ENCODE measurements at places on chromosomes 4 and X.

DNA sequence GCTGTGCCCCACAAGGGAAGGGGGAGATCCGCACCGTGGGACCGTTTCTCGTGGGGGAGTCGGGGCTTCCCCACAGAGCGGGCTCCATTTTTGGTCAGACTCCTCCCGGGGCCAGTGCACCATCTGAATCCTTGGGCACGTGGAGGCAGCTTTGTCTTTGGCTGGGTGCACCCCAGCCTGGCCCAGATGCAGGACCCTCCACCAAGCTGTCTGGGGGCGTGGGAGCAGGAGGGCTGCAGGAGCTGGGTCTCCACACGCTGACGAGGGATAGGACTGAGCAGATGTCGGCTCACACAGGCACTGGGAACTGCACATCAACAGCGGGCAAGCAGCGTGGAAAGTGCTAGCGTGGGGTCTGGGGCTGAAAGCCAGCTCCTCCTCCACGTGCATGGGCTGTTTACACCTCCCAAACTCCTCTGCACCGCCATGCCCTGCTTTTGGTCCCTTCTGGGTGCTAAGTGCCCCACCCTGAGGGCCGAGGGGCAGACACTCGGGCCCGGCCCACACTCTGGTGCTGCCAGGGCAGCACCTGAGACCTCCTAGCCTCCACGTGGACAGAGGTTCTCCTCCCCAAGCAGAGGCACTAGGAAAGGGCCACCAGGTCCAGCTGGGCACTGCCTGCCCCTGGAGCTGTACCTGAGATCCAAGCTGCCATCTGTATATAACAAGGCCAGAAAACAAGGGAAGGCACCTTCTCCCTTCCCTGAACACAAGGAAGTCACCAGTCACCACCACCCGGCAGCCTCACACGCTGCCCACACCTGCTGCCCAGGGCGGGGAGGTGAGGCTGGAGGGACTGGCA is 13.8 kb downstream of the DGKQ start:
- DNase-seq: no peak

DNA sequence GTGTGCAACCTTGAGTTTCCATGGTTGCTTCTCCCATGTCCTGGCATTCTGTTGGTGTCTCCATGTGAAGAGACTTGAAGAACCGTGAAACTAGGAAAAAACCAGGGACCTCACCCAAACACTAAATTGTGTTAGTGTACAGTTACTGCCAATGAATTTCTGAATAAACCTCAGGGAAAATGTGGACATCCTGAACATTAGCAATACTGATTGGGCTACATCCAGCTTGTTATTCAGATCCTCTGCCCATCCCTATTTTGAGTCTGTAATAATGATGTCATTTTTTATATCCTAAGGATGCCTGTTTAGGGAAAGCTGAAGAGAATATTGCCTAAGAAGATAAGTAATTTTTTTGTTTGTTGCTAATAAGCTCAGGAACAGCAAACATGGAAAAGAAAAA is 262.7 kb downstream of the TMA16 start:
- no peak for DNase-seq

DNA sequence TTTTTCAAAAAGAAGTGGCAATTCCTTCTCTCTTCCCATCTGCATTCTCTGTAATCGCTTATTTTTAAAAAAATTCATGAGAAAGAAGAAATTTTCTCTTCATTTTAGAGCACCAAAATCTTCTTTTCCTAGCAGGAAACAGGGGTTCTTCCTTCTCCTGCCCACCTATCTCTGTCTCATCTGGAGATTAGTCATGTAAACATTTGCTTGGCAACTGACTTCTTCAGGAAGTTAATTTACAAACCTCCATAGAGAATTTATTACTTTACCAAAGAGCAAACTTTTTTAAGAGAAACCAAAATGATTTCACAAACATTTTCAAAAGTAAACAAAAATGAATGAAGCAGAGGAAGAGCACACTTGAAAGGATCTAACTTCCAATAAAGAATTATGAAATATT is 13.5 kb downstream of the TTC29 start:
- DNase-seq: no peak

- DNase-seq: no peak
These were observed 417.7 kb downstream of the AR start for GRCh38 chrX:67961516-67961915.

- no peak for DNase-seq
These were observed 711.8 kb upstream of the FAM241A start for GRCh38 chr4:111433441-111433840.

- DNase-seq: no peak
These were observed 22.1 kb upstream of the SCOC start for GRCh38 chr4:140351093-140352075.

DNA sequence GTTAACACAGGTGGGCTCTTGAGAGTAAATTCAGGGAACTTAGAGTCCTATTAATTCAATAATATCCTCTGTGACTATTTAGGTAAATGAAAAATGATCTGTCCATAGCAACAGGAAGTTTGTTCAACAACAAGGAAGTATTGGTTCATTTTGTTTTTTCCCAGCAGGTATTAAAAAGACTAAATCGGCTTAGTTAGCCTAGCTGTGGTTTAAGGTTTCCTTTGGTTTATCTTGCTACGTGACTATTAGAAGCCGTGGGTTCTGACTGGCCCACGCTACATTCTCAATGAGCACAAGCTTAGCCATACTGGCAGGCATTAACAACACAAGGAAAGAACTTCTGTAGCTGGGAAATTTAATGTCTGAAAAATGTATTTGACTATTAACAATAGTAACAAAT is 168.8 kb upstream of the HS3ST1 start:
- no peak for DNase-seq

- DNase-seq: peak; percentile 13
These were observed 40.6 kb downstream of the FAM149A start for GRCh38 chr4:186144946-186145569.

- DNase-seq: no peak
These were observed 106.0 kb downstream of the TBCK start for GRCh38 chr4:106210021-106210420.

- DNase-seq: no peak
These were observed 190.4 kb upstream of the TLL1 start for GRCh38 chr4:165682611-165683010.

DNA sequence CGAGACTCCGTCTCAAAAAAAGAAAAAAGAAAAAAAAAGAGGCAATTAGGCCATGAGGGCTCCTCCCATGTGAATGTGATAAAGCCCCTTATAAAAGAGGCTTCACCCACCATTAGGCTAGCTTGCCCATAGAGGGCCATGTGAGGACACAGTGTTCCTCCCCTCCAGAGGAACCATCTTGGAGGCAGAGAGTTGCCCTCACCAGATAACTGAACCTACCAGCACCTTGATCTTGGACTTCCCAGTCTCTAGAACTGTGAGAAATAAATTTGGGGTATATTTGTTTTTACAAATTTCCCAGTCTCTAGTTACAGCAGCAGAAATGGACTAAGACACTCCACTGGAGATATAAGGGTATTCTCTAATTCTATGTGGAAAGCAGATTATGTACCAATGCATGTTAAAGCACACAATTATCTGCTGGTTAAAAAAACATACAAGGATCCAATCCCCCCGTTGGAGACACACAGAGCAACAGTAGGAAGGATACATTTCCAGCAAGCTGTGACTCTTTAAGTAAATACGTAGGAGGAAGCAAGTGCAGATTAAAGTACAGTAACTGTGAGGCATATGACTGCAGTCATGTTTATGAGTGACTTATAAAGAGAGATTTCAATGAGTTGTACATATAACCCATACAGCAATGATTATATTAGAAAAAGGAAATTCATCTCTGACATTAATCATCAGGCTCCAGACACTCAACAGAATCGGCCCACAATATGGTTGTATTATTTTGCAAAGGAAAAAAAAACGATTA is 21.4 kb downstream of the SH3RF1 start:
- DNase-seq: peak; percentile 22

DNA sequence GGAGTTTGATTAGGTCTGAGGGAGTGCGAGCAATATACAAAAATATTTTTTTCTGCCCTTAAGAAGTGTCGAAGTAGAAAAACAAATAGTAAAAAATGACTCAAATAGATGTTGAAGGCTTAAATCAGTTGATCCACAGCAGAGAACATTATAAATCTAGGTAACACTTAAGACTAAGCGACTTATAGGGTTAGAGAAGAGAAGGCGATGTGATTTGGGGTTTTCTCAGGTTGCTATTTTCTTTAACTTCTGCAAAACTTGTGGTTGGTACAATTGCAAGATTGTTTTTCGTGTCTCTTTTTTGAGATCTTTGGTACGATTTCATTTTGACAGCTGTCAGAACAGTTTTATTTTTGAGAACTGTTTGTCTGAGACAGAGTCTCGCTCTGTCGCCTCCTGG is 1479.5 kb downstream of the PCDH7 start:
- DNase-seq: no peak

DNA sequence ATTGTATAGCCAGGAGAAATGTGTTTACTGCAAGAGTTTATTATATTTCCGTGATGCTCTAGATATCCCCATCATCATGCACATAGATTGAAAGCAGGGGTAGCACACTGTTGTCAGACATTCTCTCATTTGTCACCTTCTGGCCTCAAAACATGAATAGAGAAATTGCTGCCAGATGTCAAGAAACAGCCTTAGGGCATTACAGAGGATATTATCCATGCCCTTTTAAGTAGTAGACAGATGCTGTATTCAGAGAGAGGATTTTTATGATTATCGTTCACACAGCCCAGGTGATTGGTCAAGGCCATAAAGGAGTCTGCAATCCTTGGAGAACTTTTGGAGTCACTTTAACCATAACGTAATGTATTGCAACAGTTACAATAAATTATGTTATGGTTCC is 1961.5 kb upstream of the TENM3 start:
- no peak for DNase-seq

DNA sequence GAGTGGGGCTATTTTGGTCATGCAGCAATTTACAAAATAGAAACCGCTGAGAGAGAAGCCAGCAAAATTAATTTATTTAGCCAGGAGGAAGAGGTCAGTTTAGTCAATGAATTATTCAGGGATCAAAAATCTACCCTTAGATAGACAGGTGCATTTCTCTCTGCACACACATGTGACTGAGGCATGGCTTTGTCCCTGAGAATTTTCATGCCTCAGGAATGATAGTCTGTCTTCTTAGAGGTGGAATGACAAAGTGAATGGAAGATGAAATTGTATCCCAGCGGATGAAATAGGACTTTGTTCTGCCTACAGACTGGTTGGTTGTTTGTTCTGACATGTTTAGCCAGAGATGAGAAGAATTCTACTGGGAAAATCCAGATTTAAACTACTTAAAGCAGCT is 46.0 kb downstream of the ANKRD50 start:
- DNase-seq: no peak

DNA sequence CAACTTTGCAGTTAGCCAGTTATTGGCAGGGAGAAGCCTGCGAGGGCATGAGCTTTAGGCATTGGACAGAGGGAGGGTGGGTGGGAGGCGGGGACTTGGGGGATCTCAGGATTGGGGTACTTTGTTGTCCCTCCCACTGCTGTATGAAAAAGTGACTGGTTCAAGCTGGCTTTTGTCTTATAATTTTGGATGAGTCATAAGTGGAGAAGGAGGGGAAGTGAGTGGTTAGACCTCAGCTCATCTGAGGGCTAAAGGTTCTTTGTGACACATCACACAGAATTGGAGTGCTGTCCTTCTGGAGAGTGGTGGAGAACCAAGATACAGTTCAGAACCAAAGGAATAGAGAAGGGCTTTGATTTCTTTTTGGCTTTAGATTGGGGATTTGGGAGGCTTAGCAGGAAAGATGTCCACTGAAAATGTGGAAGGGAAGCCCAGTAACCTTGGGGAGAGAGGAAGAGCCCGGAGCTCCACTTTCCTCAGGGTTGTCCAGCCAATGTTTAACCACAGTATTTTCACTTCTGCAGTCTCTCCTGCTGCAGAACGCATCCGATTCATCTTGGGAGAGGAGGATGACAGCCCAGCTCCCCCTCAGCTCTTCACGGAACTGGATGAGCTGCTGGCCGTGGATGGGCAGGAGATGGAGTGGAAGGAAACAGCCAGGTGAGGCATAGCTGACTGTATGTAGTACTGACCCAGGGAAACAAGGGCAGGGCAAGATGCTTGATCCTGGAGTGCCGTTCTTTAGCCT is at the start of gene SLC4A4:
Gene SLC4A4 (plus strand): TSS at position 175 of the 748 bp plus-strand sequence.
- no peak for DNase-seq

DNA sequence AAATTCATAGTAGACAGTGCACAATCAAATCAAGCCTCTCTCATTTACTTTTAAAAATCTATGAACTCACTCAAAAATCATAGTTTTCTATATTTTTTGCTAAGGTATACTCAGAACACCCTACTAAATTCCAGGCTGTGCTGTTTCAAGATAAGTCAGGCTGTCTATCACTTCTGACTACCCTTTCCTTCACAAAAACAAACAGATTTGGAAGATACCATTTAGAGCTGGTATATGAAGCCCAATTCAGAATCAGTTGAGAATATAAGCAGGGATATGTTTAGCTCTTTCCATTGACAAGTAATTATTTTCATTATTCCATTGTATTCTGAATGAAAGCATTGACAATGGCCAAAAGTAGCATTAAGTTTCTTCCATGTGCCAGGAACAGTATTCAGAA is 53.1 kb downstream of the CXCL1 start:
- DNase-seq: no peak
